ENCODE measurements at places on chromosomes 5 and 9.

- no peak for DNase-seq
Observed at GRCh38 chr5:152125661-152126205, 201.1 kb upstream of the GLRA1 start.

DNA sequence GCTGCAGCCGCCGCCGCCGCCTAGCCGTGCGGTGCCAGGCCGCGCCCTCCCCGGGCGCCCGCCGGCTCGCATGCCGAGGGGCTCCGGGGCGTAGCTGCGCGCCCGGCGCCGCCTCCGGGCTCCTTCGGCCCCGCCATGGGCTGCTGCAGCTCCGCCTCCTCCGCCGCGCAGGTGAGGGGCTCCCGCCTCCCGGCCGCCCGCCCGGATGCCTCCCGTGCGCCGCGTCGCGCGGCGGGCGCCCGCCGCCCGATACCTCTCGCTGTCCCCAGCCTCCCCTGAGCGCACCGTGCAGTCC is 230 bp downstream of the SLC44A1 start:
- no peak for DNase-seq

DNA sequence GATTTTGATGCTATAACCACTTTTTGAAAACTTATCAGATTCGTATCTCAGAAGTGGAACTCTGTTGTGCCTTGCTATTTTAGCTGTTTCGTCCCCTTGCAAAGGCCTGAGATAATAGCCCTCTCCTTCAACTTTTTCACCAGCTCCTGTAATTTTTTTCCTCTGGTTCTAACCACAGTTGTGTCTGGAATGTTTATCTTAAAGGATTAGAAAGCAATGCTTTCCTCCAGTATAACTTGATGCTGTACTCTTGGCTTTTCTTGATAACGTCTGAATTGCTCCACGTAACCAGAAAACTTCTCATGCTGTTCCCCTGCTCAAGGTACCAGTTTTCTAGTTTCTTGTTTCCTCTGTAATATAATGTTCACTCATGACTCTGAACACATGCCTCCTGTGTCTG is 209.4 kb downstream of the DTWD2 start:
- no peak for DNase-seq

DNA sequence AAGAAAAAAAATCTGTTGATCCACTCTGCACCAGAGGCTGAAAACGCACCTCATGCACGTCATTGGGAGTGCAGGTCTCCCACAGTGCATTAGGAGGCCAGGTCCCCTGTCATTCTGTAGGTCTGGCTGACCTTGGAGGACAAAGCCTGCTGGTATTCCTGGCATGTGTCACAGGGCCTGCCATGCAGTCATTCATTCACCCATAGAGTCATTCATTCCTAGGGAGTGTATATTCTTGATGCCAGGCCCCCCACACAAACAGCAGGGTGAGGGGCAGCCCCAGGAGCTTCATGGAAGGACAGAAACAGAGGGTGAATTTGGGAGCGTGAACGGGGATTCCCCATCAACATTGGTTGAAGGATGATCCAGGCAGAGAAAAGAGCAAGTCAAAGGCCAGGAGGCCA is 2.2 kb downstream of the GBGT1 start:
- DNase-seq, result no peak

DNA sequence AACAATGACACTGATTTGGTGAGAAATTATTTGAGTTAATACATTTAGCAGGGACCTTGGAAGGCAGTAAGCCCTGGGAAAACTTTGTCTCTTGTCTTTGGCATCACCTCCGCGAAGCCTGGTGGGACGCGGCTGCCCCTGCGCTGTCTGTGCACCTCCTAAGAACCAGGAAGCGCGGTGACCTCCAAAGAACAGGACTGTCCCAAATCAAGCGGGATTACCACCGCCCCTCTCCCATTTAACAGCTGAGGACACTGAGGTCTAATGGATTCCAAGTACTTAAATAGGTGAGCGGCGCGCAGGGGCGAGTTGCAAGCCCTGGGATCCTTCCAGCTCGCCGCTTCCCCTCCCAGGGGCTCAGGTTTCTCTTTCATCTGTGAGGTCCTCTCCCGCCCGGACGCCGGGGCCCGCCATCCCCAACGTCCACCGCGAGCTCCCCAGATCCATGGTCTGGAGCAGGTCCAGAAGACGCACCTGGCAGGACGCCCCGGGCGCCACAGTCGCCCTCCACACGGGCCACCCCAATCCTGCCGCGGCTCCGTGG is 432 bp downstream of the STARD4 start:
- peak; percentile 33 for DNase-seq

DNA sequence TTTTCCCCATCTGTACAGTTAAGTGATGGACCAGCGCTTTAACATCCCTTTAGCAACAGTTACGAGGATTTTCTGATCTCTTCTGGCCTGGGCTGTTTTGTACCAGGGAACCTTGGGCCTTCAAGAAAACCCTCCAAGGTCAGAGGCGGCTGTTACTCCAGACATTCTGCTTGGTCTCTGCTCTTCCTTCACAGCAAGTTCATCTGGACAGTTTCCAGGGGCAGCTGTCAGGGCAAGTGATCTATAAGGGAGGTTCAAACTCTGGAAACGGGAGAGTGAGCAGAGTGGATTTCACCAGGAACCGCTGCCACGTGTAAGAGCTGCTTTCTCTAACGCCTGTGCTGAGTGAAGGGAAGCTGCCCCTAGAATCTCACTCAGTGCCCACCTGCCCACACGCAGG is 36.7 kb downstream of the ZNF618 start:
- DNase-seq, result no peak

All from NCI-H2107 (cell line).